ENCODE measurements at places on chromosomes 1 and 21.
A peak's percentile ranks its signal among the peaks of the same experiment; 100 is the strongest.

- no peak for DNase-seq
Measured at GRCh38 chr1:201146626-201147390, 7.5 kb downstream of the TMEM9 start.

DNA sequence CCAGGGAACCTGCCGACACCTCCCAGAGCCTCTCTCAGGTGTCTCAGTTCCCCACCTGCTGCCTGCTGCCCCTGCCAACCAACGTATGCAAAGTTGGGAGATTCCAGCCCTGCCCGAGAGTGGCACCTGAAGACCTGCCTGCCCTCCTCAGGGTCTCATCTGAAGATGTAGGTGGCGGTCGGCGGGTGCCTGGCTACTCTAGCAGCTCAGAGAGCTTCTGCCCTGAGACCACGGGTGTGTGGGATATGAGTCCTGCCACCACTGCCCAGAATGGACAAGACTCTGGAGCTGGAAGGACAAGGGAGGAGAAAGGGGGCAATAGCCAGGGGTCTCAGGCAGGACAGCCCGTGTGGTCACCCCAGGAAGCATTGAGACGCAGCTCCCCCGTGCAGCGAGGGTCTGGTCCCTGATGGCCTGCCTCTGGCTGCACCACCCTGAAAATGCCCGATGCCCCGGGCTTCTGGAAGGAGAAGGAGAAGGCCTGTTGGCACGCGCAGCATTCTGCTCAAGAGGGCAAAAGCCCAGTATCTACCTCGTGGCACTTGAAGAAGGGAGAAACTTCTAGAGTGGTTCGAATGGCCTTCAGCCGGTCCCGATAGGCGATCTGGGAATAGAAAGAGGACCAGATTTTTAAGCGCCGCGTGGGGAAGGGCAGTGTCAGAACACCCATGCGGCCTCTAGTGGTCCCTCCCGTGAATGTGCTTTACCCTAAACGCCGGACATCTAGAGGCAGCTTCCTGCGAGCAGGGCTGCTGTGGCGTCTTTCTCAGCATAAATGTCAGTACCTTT is 88.8 kb downstream of the STUM start:
- DNase-seq: peak; percentile 19

- no peak for DNase-seq
Measured at GRCh38 chr1:168368131-168368530, 87.5 kb downstream of the TBX19 start.

DNA sequence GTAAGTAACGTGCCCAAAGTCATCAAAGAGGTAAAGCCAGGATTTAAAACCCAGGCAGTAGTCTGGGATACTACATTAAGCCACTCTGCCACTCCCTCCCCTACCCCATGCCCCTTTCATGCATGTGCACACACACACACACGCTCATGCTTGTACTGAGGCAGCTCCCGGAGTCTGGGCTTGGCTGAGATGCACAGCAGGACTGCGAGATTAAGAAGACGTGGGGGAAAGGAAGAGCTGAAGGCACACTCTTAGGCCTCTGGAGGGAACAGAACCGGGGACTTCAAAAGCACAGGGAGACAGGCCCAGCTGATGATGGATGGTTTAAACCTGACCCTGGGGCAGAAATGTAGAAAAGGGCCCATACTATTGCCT is 98.3 kb downstream of the GLIS1 start:
- DNase-seq: no peak

DNA sequence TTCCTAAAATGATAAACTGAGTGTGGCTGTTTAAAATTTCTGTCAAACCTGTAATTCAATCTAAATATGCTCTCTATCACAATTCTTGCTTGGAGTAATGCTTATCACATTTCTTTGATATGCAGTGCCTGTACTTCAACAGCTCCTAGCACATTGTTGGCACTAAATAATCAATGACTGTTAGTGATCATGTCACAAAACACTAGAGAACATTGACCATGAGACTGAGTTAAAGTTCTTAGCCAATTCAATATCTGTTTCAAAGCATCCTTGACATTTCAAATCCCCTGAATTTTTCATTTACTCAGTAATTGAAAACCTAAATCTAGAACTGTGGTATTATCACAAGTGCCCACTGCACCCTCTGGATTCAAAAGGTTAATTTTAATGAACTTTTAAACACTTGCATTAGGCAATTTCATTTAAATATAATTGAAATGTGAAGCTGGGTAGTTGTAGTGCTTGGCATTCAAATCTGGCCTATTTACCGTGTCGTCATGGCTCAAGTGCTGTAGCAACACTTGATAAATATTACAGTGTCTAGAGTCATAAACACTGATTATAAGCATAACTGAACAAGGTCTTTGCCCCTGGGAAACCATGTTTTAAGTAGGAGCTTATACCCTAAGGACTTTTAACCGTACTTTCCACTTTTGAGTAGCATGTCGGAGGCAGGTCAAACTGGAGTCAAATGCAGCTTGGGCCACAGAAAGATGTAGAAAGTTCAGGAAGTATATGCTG is 143.6 kb downstream of the LRRC7 start:
- no peak for DNase-seq

DNA sequence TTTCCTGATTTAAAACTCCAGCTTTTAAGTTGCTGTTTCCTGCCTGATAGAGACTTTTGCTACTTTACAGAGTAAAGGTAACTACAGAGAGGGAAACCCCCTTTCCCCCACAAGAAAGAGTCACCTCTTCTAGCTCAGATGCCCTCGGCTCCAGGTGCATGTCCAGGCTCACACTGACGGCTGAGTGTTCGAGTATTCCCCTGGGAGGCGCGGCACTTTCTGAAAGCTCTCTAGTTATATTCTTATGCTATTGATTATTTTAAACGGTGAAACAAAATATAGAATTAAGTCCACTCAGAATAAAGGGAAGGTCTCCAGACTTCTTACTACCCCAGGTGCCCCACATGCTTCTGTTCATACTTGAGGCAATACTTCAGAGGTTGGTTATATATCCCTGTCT is 160.3 kb upstream of the FMN2 start:
- DNase-seq: no peak

DNA sequence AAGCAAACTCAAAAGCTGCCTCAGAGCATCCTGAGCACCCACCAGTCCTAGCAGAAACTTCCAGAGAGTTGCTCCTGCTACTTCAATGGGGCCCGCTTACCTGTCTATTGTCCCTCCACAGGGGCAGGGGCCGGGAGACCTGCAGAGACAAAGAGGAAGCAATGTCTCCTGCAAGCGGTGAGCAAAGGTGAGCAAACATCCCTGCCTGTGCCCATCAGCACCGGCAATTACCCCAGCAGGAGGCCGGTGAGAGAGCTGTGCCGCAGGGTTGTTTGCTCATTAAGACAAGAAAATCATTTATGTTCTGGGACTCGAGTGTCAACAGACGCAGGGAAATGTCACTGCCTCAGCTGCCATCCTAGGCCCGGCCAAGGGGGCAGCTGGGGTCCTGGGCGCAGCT is 53.8 kb upstream of the TARDBP start:
- DNase-seq: no peak

- no peak for DNase-seq
Measured at GRCh38 chr1:54971317-54971791, 9.1 kb upstream of the TMEM61 start.

DNA sequence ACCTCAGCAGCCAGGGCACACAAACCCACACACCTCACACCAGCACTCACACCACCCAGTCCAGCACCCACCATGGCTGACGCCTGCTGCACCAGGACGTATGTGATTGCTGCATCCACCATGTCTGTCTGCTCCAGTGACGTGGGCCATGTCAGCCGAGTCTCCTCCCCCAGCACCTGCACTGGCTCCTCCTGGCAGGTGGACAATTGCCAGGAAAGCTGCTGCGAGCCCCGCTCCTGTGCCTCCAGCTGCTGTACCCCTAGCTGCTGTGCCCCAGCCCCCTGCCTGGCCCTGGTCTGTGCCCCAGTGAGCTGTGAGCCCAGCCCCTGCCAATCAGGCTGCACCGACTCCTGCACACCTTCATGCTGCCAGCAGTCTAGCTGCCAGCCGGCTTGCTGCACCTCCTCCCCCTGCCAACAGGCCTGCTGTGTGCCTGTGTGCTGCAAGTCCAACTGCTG is at the start of gene KRTAP10-8:
KRTAP10-8 (plus strand) TSS at position 51 of the 458 bp plus-strand sequence; CDS start at position 73, 22 bp downstream.
- no peak for DNase-seq

GRCh38 chr1:158285756-158286241 is 3.9 kb upstream of the CD1C start:
- DNase-seq: no peak

- no peak for DNase-seq
Measured at GRCh38 chr1:30052178-30052577, 671.2 kb downstream of the MATN1 start.

DNA sequence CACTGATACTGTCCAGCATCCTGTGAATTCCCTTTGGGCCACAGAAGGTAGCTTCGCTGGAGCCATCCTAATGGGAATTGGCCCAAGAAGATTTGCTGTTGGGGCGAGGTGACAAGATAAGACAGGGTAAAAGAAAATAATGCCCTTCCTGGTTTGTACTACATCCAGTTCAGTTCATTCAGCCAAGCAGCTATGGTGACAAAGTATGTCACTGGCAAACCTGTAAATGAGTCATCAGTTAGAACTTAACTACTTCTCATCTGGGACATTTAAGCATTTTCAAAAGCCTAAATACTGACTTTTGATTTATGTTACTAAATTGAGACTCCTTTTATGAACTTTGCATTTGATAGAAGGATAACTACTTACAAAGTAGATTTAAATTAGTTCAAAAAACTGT is 54.2 kb downstream of the WDR64 start:
- no peak for DNase-seq

GRCh38 chr1:111585447-111586086 is 34.0 kb upstream of the RAP1A start:
- no peak for DNase-seq

- DNase-seq: no peak
Measured at GRCh38 chr1:218809625-218810024, 364.1 kb upstream of the LYPLAL1 start.

DNA sequence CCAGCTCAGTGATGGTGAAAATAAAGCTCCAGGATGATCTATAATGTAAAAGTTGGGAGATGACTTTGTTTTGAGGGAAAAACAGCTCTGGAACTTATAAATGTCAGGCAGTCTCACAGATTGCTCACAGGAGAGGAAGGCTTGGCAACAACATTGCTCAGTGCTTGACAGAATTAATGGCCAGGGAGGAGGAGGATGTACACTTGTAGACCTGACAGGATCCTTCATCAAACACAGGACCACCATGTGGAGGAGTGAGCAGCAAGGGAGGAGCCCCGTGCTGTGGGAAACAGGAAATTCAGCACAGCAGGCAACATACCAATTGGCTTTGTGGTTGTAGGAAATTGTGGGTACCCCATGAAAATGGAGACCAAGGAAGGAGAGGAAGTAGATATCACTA is 291.8 kb upstream of the CAMK1G start:
- no peak for DNase-seq

GRCh38 chr1:230760360-230760827 is 13.2 kb downstream of the CAPN9 start:
- DNase-seq: no peak

DNA sequence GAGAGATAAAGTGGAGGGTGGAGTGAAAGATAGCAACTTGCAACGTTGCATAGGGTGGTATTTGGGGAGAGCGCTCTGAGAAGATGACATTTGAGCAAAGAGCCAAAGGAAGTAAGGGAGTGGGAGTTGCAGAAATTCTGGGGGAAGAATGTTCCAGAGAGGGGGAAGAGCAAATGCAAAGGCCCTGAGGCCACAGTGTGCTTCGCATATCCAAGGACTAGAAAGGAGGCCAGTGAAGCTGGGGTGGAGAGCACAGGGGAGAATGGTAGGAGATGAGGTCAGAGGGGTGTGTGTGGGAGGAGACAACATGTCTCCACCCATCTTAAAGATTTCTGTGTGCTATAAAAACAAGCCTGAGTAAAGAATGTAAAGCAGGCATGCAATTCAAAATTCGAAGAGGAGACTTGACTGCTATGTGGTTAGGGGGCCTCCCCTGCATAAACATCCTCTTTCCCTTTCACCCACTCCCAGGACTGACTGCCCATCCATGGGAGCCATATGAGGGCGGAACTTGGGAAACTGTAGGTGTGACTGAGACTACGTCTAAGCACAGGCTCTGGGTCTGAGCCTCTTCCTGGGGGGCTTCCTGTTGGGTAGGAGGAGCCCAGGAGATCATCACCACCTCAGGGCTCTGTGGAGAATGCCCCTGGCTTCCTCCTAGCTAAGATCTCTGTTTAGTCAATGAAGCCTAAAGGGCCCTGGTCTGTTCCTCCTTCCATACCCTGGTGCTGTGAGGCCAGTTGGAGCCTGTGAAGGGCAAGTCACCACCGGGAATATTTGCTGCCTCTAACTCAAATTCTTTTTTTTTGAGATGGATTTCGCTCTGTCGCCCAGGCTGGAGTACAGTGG is 2.9 kb upstream of the CLIC4 start:
- DNase-seq: no peak
